ENCODE measurements at places on chromosomes 11 and 22. TPM values are rescaled to one million over a fixed set of nuclear protein-coding genes. Genes with fewer than 3 reads are reported as not detected.

DNA sequence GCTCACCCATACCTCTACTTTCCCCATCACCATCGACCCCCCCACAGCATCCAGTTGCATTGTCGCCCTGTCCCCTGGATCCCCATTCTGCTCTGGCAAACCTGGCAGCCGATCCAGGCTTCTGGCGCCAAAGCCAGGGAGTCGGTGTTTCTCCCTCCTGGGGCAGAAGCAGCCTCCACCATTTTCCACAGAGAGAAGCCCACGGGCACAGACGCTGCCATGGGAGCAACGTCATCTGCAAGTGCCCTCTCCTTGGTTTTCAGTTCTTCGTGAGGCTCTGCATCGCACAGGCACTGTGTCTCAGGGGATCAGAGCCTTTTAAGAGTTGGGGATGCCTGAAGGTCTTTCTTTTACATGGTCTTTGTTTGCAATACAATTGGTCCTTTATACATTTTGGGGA, 2.3 kb downstream of the YPEL4 start:
- DNase-seq, result no peak

DNA sequence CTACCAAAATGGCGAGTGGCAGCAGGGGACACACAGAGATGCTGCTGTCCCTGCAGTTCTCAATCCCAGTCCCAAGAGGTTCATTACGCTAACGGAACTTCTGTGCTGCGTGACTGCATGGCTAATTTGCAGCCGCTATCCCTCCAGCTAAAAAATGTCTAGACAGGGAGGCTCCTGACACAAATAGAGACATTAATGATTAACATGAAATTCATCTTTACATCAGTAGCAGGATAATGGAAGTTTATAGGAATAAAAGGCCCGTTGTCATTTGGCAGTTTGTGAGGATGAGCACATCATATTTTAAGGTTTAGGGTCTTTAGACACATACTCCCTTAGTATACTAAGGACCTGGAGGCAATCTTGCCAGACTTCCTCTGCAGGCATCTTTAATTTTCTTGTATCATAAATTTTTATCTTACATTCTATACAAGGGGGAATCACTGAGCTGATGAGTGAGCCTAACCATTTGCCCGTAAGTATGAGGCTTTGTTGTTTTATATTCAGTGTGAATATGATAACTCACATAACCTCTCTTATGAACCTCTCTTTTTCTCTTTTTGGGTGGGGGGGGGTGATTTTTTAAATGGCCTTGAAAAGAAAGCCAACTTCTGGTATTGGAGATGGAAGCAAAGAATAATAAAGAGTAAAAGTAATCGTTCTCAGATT, 99.8 kb upstream of the OR9G4 start:
- DNase-seq, result no peak

RIC3 gene
- 24.3 TPM for total RNA-seq

DNA sequence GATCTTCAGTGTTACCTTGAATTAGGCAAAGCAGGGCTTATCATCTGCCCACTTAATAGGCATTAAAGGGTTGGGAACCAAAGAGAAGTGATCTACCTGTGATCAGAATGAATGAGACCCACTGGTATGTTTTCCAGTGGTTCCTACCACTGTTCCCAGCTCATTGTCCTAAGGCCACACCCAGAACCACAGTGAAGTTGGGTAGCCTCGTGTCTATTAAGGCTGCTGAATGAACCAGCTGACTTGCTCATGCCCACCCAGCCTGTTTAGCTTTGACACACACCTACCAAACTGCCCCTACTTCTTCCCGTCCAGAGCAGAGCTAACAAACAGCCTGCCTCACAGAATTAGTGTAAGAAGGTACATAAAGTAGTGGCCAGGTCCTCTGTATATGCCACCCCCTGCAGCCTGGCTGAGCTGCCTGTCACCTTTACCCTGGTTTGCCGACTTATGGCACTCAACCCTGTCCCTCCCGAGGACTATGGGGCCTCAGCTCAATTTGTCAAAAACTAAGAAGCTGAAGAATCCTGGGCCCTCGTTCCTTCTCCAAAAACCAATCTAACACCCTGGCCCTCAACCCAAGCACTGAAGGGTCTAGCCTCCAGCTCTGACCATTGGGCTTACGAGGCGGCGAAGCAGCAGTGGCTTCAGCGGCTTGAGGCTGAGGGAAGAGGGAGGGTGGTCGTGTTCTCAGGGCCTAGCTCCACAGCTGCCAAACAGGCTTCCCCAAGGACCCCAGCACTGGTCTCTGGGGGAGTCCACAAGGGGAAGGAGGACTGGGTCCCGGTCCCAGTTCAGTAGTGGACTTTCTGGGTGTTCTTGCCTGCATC, 9.8 kb downstream of the UCP2 start:
- no peak for DNase-seq

OR51D1 gene
- total RNA-seq, result not detected

DNA sequence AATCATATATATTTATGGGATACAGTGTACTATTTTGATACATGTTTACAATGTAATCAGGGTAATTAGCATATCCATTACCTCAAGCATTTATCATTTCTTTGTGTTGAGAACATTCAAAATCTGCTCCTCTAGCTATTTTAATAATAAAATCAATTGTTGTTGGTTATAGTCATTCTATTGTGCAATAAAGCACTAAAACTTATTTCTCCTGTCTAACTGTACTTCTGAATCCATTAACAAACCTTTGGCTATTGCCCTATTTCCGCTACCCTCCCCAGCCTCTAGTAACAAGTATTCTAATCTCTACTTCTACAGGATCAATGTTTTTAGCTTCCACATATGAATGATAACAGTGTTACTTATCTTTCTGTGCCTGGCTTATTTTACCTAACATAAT, 15.3 kb upstream of the USP2 start:
- DNase-seq, result no peak

DNA sequence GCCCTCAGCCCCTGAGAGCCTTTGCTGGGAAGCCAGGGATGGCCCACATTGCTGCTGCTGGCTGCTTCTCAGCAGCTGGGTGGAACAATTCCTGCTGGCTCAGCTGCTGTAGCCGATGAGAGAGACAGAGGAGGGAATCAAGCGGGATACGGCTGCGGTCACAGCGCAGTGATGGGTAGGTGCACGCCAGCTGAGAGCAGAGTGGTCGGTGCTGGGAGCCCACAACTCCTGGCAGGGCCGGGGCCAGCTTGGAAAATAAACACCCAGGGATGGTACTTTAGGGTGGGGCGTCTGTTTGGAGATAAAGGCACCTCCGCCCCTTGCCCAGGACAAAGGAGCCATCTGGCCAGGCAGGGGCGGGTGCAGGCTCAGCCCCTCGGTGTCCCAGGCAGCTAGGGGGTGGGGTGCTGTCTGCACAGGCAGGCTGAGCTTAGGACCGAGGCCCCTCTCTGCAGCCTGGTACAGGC, 480.5 kb downstream of the MIAT start:
- no peak for DNase-seq

- DNase-seq, result no peak
Observed at GRCh38 chr11:44221992-44222391, 87.9 kb downstream of the ALX4 start.

- no peak for DNase-seq
Observed at GRCh38 chr22:46484156-46484860, 53.1 kb downstream of the CELSR1 start.

DNA sequence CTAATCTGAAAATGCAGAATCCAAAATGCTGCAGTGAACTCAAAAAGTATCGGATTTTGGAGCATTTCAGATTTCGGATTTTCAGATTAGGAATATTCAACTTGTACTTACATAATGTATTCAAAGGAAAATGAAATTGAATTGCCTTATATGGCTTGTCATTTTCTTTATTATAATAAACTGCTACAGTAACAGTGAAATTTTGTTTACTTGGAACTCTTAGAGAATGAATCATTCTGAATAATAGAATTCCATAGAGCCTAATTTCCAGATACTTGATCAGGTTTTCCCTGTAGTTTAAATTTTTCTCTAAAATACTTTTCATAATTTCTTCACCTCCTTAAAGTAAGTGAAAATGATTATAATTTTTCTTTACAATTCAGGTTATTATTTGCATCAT, 17.3 kb downstream of the TTC17 start:
- DNase-seq, result no peak

DNA sequence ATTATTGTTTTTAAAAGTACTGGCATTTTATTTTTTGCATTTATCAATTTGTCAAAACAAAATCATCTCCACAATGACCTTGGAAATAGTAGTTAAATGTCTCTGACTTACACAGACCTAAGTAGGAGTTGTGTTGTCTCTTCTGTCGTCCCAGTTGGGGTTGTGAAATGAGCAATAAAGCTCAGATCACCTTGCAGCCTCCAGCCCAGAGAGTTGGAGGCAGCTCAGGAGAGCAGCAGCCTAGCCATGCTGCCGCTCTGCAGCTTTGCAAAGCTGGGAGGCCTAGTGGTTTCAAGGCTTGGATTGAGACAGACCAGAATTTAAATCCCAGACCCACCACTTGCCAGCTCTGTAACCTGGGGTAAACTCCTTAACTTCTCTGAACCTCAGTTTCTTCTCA, 65.2 kb upstream of the CRYBB3 start:
- no peak for DNase-seq

GRCh38 chr11:64969209-64969608, 2.7 kb downstream of the MAJIN start:
- no peak for DNase-seq

GRCh38 chr11:67415501-67416304, at the start of gene CARNS1:
Gene CARNS1 (plus strand): TSS chr11:67415678. CDS start chr11:67416200, 522 bp downstream.
- DNase-seq, result no peak

FXYD2 gene
- 2.0 TPM for total RNA-seq

- no peak for DNase-seq
Observed at GRCh38 chr11:74002832-74003231, 6.1 kb downstream of the UCP3 start.

MS4A4A gene
- 9.8 TPM for total RNA-seq

TRIM29 gene
- 45.9 TPM for total RNA-seq

DNA sequence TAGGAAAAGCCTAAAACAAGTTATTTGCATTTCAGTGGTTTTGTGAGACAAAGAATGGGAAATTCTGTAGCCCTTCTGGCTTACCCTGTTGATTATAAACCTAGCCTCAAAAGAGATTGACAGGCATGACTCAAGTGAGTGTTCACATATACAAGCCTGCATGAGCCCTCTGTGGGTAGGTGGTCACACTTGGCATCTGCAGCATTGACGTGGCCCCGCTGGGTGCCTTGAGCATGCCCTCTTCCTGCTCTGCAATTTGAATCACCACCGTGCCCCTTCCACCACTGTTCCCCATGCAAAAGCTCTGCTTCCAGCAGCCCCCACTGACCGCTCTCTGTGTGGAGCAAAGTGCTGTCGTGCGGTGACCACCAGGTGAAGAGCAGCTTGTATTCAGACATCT, 21.0 kb upstream of the ADSL start:
- DNase-seq, result no peak

CCDC188 gene
- not detected for total RNA-seq

DNA sequence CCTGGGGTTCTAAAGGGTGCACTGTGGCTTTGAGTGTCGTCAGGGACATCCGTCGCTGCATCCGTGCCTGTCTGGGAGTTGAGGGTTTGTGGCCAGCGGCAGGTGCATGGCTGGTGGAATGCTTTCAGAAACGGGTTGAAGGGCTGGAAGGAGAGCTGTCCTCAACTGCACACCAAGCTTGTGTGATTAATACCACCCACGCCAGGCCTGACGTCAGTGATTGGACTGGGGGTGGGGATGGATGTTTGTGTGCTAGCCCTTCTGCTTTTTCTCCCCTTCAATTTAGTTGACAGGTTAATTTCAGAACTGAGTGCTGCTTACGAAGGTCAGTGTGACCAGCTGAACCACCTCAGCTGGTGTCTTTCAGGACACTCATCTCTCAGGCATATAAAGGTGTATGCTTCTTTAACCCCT, 3.2 kb upstream of the GAB2 start:
- DNase-seq, result no peak

ZNF280B gene
- total RNA-seq, result 0.64 TPM

CNTN5 gene
- not detected for total RNA-seq

OR8D4 gene
- total RNA-seq, result not detected

DNA sequence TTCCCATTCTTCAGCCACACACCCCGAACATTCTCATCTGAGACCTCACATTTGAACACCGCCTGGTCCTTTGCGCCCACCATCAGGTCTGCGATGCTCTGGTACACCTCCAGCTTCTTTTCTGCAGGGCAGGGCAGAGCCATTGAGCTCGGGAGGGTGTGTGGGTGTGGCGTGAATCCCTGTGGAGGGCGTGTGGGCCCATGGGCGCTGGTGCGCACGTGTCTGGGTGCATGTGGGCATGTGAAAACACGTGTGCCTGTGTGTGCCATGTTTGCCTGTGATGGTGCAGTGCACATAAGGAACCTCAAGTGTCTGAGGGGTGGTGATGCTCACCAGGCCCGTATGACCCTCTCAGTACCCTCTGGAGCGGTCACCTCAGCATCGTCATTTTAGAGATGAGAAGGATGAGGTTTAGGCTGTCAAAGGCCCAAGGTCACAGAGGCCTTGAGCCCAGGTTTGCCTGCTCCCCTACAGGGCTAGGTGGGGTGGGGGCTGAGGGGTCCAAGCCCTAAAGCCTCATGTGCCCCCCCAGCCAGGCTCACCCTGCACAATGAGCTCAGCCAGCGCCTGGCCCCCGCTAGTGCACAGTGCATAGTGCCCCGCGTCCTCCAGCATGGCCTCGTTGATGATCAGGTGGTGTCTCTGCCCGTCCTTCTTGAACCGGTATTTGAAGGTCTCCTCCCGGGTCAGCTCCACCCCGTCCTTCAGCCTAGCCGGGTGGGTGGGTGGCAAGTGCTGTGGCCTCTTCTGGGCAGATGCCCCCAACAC, 10.3 kb downstream of the MYBPC3 start:
- no peak for DNase-seq

GRCh38 chr22:40493441-40493840, 123.0 kb downstream of the SGSM3 start:
- DNase-seq, result no peak

DNA sequence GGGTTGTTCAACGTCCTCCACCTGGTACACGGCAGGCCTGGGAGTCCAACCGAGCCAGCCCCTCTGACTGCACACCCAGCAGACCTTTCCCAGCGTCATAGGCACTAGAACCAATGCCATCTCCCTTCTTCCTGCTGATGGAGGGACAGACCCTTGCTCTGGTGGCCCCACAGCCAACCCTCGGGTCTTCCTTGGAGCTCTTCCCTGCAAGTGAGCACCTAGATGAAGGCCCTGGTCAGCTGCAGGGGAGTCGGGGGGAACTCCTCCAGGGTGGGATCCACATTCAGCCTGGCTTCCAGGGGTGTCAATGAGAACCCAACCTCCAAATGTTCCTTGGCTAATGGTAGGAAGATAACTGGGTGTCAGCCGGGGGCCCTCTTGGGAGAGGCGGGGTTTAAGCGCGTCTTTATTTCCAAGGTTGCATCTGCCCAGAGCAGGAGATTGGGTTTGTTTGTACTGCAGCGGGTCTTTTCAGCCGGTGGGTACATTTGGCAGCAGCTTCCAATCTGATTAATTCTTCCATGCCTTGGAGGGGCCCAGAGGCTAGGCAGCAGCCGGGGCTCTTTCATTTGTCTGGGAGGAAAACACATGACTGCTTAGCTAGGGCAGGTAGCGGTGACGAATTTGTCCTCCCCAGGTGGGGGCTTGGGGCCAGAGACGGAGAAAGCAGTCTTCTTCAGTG, 56.0 kb upstream of the SHISAL1 start:
- DNase-seq, result no peak

Measured in breast epithelium (tissue), 4 donors.